ENCODE measurements at places on chromosomes 6 and 20.

DNA sequence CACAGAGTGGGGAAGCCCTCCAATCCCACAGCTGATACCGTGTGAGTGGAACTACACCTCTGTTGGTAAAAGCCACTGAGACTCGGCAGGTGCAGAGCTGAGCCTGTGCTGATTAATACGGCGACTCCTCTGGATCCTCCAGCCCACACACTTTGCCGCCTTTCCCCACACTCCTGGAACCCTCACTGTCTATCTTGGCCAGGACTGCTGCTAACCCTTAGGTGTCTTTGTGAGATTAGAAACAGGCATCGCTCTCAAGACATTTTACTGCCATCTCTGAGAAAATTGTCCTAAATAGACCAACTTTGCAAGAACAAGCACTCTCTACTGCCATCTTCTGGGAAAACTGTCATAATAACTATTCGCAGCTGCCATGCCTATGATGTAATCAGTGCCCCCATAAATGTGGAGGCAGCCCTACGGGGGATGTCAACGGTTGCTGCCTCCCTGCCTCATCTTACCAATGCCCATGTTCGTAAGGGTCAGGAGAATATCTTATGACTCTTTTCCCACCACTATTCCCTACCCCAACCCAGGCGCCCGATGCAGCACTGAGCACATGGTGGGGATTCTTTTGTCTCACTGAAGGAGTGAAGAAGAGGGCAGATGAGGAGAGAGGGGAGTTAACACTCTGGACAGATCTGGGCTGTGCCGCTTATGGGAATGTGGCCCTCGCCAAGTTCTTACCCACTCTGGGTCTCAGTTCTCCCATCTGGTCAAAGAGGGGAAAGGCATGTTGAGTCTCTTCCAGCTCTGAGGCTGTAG is 26.1 kb upstream of the KCNB1 start:
- DNase-seq = peak; percentile 58

- DNase-seq = peak; percentile 44
These were observed 60.8 kb downstream of the RTN4IP1 start for GRCh38 chr6:106568530-106568929.

DNA sequence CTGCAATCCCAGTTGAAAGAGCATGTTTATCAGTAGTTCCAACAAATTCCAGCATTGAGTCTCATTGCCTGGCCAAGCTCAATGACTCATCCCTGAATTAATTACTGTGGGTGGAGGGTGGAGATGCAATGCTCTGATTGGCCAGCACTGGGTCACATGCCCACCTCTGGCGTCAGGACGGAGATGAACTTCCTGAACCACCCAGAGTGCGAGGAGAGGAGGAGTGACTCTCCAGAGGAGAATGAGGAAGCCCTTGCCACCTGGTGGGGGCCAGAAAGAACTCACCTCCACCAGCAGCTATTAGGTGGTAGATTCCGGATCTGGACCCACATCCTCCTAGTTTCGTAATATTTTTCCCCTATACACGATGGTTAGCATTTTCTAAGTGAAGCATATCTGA is 283.9 kb downstream of the TBC1D7 start:
- DNase-seq = peak; percentile 66

GRCh38 chr20:41837669-41838224 is 219.6 kb upstream of the CHD6 start:
- DNase-seq = no peak

DNA sequence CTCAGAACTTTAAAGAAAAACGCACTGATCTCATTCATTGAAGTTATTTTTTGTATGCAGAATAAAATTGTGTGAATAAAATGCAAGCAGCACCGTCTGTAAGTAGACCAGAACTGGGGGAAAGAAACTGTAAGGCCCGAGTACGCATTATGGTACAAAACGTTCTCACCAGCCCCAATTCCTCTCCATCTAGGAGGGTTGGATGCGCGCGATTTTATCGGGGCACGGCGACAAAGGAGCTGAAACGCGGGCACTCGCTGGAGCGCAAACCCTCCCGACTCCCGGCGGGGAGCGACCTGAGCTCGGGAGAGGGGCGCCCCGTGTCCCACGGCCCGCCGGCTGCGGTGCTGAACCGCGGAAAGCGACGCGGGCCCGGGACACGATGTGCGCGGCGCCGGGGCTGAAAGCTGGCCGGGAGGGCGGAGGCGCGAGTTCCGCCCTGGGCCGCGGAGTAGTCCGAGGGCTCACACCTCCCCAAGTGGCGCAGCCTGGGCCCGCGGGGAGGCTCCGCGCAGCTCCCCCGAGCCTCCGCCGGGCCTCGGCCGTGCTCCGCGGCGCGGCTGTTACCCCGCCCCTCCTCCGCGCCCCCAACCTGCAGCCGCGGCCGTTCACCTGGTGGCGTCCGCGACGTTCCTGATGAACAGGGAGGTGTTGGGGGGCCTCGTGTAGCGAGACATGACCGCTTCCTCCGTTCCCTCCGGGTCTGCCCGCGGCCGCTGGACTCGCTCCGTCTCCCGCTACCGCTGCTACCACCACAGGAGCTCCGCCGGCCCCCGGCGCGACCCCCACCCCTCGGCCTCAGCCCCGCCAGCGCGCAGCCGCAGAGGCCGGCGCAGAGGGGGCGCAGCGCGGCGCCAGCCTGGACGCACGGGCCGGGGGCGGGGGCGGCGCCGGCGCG is at the start of gene SRSF12:
Gene SRSF12, minus strand, starts transcription at position 861 of the 898 bp plus-strand sequence. Its CDS starts 184 bp downstream, at position 677.
- DNase-seq = peak; percentile 17

Measured in M059J (cell line).